Foreskin keratinocyte (primary cell): ENCODE measurements at places on chromosomes 6 and 20. TPM values are rescaled to one million over a fixed set of nuclear protein-coding genes. Genes with fewer than 3 reads are reported as not detected.

B3GALT4 gene
- total RNA-seq = 1.1 and 1.3 TPM in 2 replicates

TRIM31 gene
- 0.04 TPM in 1 of 2 replicates, not detected in the other for total RNA-seq

ZNF184 gene
- 4.9 and 5.4 TPM in 2 replicates for total RNA-seq

RNF144B gene
- 17.5 and 18.0 TPM in 2 replicates for total RNA-seq

LRRC73 gene
- 0.37 and 0.39 TPM in 2 replicates for total RNA-seq

VWA7 gene
- total RNA-seq = 0.34 and 0.46 TPM in 2 replicates

FBXO30 gene
- total RNA-seq = 8.4 and 8.8 TPM in 2 replicates

TCP11 gene
- total RNA-seq = 0.07 TPM in 1 of 2 replicates, not detected in the other

ZNF335 gene
- 14.2 and 15.7 TPM in 2 replicates for total RNA-seq

F13A1 gene
- not detected in 2 replicates for total RNA-seq

SCRT2 gene
- total RNA-seq = not detected in 2 replicates

ADTRP gene
- total RNA-seq = 3.1 and 5.5 TPM in 2 replicates

MEI4 gene
- total RNA-seq = not detected in 2 replicates

EPHA7 gene
- total RNA-seq = under 0.01 TPM in 1 of 2 replicates, not detected in the other

KHDC1L gene
- total RNA-seq = 0.21 TPM in 1 of 2 replicates, not detected in the other

HAO1 gene
- total RNA-seq = not detected in 2 replicates

TFAP2D gene
- not detected in 2 replicates for total RNA-seq

LRP11 gene
- total RNA-seq = 42.0 and 42.6 TPM in 2 replicates

CRIP3 gene
- 0.25 TPM in 1 of 2 replicates, not detected in the other for total RNA-seq

POM121L2 gene
- not detected in 2 replicates for total RNA-seq
